8988T (cell line): ENCODE measurements at places on chromosomes 16 and 17.

DNA sequence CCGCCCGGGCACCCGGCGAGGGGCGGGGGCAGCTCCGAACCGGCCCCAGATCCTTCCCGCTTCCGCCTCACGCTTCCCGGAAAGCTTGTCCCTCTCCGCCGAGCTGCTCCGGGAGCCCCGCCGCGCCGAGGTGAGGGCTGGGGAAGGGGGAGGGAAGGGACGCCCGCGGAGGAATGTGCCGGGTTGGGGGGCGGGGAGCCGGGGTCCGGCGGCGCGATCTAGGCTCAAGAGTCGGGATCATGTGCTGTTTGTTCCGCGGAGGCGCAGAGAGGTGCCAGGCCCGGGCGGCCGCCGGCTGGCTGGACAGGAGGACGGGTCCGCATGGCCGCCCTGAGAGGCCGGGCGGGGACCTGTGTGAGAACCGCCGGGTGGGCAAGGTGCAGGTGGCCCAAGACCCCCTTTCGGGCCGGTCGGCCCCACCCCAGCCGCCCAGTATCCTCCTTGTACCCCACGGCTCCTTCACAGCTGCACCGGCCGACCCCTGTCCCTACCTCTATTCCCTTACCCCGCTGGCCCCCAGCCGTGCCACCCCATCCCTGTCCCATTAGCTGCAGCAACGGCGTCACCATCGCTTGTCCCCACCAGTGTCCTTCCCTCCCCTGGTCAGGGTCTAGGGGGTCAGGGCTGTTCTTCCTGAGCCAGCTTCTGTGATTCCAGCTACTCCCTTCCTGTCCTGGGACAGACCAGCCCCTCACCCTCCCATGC, 429 bp downstream of the KIF1C start:
- peak; percentile 42 for DNase-seq

DNA sequence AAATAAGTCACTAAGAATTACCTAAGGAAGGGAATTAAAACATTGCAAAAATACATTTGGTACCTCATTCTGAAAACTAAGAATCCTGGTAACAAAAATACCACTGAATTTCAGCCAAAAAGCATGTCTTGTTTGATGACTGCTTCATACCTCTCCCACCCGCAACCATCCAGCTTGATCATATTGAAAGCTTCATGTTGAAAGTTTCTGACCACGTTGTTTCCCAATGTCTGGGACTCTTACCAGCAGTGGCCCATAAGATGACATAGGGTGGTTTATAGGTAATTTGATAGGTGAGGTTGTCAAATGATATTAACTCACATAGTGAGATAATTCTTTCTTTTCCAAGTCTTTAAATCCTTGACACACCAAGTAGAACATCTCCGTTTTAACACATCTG, 139.3 kb downstream of the CDH11 start:
- no peak for DNase-seq

- DNase-seq, result no peak
Observed at GRCh38 chr17:58276423-58276822, 4.3 kb downstream of the MPO start.

- no peak for DNase-seq
Observed at GRCh38 chr16:4359914-4360313, 8.8 kb upstream of the PAM16 start.

- DNase-seq, result no peak
Observed at GRCh38 chr17:55072898-55073297, 104.3 kb downstream of the STXBP4 start.

GRCh38 chr16:84354306-84354705, 14.0 kb upstream of the ATP2C2 start:
- DNase-seq, result no peak

DNA sequence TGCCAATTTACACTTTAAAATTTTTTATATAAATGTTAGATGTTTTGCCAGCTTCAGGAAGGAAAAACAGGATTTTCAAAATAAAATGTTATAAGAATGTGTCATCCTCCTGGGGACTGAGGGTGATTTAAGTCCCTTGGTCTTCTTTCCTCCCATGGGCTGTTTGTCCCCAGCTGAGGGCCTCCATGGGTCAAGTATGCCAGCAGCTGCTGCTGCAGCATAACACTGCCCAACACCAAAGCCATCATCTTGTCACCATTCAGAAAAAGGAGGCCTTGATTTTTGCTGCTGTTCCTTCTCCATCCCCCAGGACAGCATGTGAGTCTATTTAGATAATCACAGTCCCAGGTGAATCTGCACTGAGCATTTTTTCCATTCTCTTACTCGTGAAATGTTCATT, 188.5 kb downstream of the LGALS9B start:
- DNase-seq, result no peak
